ENCODE measurements at places on chromosomes 12 and 14.

DNA sequence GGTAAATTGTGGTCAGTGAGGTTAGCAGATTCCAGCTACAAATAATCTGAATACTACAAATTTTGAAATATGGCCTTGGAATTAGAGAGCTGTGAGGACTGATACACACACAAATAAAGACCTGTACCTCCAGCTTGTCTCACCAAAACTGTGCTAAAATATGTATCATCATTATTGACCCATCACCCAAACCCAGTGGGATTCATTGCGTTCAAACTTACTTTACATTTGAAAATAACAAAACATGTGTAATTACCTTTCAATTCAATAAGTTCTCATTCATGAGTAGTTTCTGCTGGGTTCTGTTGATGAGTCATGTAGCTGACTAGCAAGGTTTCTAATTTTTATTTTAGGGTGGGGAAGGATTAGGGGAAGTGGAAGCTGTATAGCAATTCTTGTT, 170.9 kb downstream of the MSRB3 start:
- no peak for DNase-seq

DNA sequence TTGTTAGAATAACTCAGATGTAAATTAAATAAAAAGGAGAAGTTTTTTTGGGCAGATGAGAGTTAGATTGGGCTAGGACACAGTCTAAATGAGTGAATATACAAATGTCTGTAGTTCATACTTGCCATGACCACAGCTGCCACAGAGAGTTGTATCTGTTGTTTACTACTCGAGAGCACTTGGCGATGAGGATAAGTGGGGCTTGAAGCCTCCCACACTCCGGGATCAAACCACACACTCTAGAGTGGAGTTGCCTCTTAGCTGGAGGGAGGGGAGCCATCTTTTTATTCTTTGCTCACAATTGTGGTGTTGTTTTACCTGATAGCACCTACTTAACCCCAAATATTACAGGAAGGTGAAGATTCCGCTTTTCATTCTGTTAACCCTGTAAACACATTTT, 27.5 kb downstream of the BEST3 start:
- DNase-seq: no peak

DNA sequence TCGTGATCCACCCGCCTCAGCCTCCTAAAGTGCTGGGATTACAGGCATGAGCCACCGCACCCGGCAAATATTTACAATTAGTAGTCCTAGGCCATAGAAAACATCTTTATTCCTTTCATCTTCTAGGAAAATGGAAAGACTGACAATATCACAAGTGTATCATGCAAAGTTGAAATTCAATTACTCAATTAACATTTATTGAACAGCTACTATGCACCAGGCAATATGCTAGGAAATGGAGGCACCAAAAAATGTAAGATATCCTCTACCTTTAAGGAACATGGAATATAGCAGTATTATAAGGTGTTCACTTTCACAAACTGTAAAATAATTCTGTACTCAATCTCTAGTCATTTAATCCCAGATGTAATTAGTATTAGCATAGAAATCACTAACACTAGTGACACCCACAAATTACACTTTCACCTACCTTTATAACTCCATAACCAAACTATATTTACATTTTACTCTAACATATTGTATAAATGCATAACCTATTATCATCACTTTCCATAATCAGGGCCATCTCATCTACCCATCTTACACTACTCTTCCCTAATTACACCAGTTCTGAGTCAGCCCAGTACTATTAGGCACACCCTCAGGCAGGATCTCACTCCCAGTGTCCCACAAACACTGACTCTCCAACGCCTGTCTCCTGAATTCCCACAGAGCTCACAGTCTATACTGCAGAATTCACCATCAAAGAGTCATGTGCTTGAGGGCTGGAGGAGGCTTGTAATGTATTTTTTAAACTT, 10.4 kb downstream of the CORO1C start:
- no peak for DNase-seq

DNA sequence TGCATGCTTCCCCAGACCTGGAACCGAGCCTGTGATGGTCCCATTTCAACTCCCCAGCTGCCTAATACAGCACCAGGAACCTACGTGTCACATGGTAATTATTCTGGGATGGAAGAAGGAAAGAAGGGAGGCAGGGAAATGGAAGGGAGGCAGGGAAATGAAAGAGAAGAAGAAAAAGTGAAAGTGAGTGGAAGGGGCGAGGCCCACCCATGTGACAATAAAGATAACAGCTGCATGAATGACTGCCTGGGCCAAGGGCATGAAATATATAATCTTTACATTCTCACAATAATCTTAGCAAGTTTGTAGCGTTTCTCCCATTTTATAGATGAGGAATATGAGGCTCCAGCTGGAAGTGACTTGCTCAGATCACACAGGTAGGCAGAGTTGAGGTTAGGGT, 245.0 kb upstream of the PWP1 start:
- no peak for DNase-seq

GRCh38 chr12:67666605-67667004, 18.1 kb downstream of the DYRK2 start:
- no peak for DNase-seq

DNA sequence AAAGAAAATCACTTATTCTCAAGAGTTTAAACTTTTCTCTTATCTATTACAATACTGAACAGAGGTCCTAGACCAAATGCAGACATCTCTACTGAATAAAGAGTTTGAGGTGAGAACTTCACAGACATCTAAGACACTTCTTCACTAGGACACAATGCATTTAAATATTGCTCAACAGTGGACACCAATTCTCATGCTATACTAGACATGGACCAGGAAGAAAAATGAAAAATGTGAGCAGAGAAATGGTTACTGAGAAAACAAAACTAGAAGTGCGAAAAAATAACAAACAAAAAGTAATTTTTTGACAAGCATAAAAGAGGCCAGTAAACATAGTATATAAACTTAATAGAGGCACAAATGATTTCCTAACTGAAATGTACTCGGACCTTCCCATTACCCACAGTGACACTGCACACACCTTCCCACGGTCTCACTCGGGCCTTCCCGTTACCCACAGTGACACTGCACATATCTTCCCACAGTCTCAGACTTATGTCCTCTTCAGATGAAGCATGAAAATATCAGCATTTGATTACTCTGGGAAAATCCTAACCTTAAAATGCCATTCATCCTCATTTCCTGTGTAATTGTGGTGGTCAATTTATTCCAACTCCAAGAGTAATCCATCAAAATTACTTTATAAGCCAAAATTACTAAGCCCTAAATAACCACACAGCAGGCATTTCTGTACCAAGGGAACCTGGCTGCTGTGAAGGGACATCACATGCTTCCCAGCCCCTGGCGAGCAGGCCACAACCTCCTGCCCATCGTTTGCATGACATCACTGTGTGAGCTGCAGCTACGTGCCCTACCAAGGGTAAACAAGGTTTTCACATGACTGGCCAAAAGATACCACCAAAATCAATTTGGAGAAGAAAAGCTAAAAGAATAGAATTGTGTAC, 6.4 kb downstream of the SLC15A4 start:
- DNase-seq: no peak

GRCh38 chr12:46205294-46205693, 63.5 kb downstream of the SLC38A1 start:
- no peak for DNase-seq

DNA sequence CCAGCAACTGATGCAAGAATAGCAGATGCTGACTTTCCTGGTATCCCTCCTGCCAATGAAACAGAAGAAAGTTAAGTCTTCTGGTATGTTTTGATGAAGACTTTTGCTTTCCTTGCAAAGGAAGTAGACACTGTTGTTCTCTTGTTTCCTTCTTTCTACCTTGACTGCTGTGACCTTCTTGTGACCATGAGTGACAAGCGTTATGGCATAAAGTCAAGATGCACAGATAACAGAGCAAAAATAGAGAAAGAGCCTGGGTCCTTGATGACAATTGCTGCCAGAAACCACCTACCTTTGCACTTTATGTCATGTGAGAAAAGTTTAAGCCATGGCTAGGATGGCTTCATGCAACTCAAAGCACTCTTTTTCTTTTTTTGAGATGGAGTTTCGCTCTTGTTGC, 49.2 kb upstream of the LTA4H start:
- DNase-seq: no peak

GRCh38 chr12:99121546-99121945, 476.5 kb downstream of the APAF1 start:
- no peak for DNase-seq

DNA sequence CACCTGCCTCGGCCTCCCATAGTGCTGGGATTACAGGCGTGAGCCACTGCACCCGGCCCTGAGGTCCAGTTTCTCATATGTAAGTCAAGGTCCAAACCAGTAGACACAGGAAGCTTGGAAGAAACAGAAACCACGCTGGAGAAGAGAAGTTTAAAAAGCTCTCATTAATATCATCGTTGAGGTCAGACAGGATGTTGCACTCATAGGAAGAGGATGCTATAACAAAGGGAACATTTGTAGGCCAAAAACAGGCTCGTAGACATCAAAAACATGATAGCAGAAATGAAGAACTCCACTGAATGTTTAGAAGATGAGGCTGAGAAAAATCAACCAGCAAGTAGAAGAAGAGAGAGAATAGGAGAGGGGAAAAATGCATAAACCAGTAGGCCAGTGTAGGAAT, 46.8 kb downstream of the ACACB start:
- DNase-seq: no peak

DNA sequence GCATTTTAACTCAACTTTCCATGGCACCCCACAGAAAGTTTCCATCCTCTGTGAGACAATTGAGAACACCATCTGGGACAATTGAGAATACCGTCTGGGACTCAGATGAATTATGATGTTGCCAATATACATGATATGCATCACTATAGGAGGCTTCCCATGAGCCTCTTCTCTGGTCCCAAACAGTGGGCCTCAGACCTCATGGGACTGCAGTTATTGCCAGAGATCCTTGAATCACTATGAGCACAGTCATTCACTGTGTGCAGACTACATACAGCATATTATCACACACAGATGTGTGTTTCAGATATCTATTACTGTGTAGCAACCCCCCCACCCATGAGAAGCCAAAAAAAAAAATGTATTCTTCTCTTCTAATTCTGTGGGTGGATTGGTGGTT, 134.4 kb downstream of the GXYLT1 start:
- no peak for DNase-seq

DNA sequence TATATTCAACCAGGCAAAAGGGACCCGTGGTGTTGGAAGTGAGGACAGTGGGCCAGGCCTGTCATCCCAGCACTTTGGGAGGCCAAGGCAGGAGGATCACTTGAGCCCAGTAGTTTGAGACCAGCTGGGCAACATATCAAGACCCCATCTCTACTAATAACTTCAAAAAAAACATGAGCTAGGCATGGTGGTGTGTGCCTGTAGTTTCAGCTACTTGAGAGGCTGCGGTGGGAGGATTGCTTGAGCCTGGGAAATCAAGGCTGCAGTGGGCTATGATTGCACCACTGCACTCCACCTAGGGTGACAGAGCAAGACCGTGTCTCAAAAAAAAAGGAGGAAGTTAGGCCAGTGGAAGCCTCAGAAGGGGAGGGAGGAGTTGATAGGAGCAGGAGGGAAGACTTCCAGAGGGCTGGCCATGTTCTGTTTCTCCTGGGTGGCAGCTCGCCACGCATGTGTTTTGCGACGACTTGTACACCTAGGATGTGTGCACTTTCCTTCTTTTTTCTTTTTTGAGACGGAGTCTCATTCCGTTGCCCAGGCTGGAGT, 10.1 kb downstream of the SLC25A29 start:
- no peak for DNase-seq

DNA sequence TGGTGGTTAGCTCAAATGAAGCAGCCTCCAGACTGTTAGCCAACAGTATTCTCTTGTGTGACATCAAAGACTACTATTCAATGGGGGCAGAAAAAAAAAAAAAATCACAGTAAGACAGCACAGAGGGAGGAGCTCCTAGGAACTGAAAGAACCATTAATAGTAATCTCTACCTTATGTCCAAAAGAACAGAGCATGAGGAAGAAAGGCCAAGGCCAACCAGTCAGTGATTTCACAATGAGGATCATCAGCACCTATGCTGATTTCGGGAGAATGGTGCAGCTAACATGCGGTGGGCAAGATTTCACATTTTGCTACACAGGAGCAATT, 66.3 kb upstream of the SOX5 start:
- no peak for DNase-seq

- DNase-seq: no peak
These were observed 8.0 kb upstream of the RAP1B start for GRCh38 chr12:68602720-68603119.

DNA sequence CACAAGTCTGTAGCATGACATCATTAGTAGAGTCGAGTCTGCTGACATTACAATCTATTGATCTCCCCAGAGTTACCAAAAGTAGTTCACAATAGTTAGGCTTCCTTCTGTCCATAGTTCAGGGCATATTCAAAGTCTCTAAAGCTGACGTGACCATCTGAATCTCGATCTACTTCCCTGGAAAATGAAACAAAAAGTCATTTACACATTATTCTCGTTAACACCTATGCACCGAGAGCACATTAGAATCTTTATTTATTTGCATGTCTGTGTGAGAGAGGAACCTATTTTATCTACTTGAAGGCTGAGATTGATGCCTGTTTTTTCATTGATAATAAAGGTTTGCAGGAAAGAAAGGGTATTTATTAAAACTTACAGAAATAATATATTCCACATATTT, 157.4 kb downstream of the EFCAB11 start:
- no peak for DNase-seq

GRCh38 chr12:58915037-58915436, 5.3 kb downstream of the LRIG3 start:
- DNase-seq: no peak

- no peak for DNase-seq
These were observed 24.1 kb downstream of the PELI2 start for GRCh38 chr14:56142314-56142713.

- DNase-seq: no peak
These were observed 14.0 kb downstream of the LRTM2 start for GRCh38 chr12:1834186-1834925.

DNA sequence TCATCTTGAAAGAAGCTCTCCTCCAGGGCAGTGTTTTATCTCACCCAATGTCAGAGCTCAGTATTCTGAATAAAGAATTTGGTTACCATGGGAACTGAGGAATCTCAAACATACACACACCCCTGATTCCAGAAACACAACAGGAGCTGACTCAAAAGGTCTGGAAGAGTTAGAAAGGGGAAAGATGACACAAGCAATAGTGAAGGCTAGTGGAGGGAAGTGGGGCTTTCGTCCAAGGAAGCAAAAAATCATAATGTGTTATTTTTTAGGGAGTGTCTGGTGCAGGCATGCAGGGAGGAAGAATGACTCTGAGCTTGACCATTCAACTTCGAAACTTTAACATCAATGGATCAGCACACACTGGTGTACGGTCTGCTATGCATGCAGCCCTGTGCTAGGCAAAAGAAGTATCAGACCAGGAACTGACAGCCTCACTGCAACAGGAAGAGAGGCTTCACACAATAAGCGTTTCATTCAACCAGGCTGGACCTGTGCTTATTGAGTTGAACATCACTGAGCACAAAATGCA, 20.3 kb downstream of the HEBP1 start:
- DNase-seq: no peak

DNA sequence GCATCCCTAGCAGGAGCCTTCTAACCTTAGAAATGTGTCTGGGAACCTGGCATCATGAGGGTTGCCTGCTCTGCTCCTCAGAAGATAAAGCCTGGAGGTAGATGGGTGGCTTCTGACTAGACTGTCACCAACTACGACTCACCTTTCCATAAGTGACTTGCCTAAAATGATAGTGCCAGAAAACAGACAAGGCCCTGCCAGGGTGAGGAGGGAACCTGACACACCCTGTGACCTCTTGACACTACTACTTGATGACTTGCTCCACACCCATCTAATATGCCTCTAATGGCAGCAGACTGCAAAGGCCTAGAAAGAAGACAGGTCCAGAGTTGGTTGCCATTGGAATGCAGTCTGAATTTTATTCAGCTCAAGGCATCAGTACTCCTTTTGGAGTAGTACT, 9.4 kb downstream of the RNF41 start:
- no peak for DNase-seq

GRCh38 chr12:25023808-25024207, 74.9 kb upstream of the BCAT1 start:
- DNase-seq: no peak

Measured in stimulated activated CD4-positive, alpha-beta T cell treated with anti-CD3 and anti-CD28 coated beads, Interleukin-1b, Interleukin-23, amount 100 ng/mL, for 4 hours (primary cell).